Urinary bladder (tissue), 4 donors: ENCODE measurements at places on chromosomes 12 and 14. TPM values are rescaled to one million over a fixed set of nuclear protein-coding genes. Genes with fewer than 3 reads are reported as not detected.

Gene MMP17
- total RNA-seq: 3.9 TPM

Gene A2ML1
- total RNA-seq: 4.1 TPM

Gene RERGL
- 2.0 TPM for total RNA-seq

Gene GPR135
- total RNA-seq: 9.7 TPM

Gene PDE3A
- 63.7 TPM for total RNA-seq

Gene BEST3
- total RNA-seq: 4.4 TPM

Gene CIROP
- not detected for total RNA-seq

Gene KRT7
- 147 TPM for total RNA-seq

Gene TSHR
- 1.1 TPM for total RNA-seq

Gene GALNT8
- 2.9 TPM for total RNA-seq

Gene PTGER2
- total RNA-seq: 4.8 TPM

Gene INSM2
- 0.11 TPM for total RNA-seq
